Peyer's patch (tissue), 4 donors: ENCODE measurements at places on chromosomes 6 and 20.
A peak's percentile ranks its signal among the peaks of the same experiment; 100 is the strongest.

GRCh38 chr6:42354702-42355101 lies 97.0 kb downstream of the TRERF1 start:
- DNase-seq, result no peak

DNA sequence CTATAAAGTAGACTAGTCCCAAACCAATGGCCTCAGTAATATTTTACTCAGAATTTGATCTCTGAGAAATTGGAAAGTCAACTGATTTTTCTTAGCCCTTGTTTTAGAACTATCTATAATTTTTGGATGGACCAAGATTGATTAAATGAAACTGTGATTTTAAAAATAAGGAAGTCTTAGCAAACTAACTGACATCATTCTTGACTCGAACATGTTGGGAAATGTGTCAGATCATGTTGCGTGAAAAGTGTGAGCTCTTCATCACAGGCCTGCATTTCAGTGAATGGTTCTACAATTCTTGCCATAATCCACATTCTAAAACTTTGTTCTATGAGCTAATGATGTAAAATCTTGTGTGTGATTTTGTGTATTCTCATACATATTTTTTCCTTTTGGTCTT lies 11.0 kb downstream of the TNFAIP3 start:
- no peak for DNase-seq

GRCh38 chr6:11930240-11930639 lies 81.9 kb upstream of the HIVEP1 start:
- DNase-seq, result no peak

- DNase-seq, result no peak
Measured at GRCh38 chr20:38220587-38221118, 39.9 kb downstream of the KIAA1755 start.

DNA sequence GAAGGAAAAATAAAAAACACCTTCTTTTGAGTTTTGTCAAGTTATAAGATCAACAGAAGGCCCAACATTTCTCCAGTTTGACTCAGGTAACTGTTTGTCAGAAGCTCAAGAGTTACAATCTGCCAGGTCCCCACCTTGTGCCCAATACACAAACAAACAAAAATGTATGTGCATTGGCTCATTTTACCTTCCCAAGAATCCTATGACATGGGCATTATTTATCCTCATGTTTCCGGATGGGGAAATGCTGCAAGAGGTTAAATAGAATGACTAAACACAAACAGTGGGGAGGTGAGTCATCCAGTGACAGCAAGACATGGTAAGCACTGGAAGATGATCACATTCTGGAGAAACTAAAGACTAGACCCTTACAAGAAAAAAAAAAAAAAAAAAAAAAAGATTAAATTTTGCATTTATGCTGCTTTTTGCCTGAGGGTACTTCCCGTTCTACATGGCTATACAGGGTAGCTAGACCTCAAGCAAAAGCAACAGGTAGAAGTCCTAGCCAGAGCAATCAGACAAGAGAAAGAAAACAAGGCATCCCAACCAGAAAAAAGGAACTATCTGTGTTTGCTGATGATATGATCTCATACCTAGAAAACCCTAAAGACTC lies 23.6 kb upstream of the ANKRD60 start:
- no peak for DNase-seq

GRCh38 chr6:153063936-153064335 lies 61.4 kb upstream of the MTRF1L start:
- DNase-seq, result no peak

DNA sequence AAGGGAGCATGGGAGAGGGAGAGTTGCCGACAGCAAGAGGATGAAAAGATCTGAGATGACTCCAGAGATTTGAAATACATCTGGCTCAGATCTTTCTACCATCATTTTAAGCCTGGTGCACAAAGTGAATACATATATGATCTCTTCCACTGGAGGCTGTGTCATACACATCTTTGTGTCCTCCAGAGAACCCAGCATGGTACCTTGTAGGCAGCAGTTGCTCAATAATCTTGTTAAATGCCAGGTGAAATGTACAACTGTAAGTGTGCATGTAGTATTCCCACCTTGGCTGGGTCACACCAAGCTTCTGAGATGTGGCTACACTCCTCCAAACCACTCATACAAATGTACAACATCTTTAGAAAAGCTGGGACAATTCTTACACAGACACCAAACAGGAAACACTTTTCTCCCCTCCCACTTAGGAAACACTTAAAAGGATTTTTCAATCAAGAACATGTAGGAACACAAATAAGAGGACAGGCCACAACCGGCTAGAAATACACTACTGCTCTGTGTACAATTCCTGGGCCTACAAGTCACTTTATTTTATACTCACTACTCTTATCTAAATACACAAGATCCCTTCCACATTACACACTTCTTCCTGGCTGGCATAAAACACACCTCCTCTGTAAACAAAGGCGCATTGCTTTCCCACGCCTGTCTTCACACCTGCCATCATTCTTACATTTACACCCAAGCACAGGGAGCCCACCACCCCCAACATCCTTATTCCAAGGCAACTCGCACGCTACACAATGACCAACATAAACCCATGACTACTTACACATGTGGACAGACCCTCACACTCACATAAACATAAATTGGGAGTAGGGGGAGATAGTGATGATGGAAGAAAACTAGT lies 3.8 kb upstream of the IER3 start:
- DNase-seq, result no peak

DNA sequence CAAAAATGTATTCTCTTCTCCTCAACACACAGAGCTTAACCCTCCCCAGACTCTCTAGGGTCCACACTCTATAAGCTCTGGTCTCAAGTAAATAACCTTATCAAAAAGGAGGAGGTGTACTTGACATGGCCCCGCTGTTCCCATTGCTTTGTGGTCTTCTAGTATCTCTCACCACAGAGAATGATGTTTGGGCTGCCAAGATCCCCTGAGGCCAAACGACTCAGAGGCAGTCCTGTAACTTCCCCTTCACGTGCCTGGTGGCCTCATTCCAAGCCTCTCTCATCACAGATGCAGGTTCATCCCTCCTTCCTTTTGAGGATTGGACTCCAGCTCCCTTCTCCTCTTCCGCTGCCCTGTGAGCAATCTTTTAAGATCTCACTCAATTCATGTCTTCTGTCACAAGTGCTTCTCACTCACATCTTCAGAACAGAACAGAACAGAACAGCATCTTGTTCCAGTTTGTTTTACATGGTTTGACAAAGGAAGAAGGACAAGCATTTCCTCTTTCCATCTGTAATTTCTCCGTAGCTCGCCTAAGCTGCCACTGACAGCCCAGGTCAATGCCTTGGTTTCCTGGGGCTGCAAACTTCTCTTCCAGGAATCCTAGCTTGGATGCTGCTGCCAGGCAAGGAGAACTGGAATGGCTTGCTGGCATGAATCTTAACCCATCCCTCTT lies 541.5 kb downstream of the CD83 start:
- peak; percentile 67 for DNase-seq

- DNase-seq, result no peak
Measured at GRCh38 chr6:46251583-46252339, 81.0 kb upstream of the ENPP5 start.

GRCh38 chr6:135314543-135314942 lies 133.4 kb downstream of the MYB start:
- DNase-seq, result no peak

- no peak for DNase-seq
Measured at GRCh38 chr6:51844336-51844735, 243.1 kb downstream of the PKHD1 start.

DNA sequence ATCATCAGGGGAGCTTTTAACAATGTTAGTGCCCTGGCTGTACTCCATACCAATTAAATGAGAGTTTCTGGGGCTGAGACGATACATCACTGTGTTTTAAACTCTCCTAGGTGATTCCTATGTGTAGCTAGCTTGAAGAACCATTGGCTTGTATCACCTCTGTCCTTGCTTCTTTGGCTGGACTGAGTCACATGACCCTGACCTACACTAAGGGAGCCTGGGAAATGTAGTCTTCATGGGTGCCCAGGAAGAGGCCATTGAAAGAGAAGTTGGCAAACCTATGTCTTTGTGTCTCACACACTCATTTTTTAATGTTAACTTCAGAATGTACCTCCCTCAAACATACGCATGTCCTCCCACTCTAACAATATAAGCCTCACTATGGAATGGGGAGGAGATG lies 506.6 kb downstream of the DHX35 start:
- no peak for DNase-seq

GRCh38 chr6:170298688-170299087 lies 7.8 kb upstream of the DLL1 start:
- no peak for DNase-seq

DNA sequence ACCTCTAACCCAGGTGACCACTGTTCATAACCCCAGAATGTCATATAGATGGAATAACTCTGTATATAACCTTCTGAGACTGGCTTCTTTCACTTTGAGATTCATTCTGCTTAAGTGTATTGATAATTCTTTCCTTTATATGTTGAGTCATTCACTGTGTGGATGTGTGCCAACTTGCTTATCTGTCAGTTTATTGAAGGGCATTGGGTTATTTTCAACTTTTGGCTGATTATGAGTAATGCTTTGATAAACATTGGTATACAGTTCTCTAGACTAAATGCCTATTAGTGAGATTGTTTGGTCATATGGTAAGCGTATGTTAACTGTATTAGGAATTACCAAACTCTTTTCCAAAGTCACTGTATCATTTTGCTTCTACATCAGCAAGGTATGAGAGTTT lies 453.4 kb upstream of the SPTLC3 start:
- DNase-seq, result no peak

DNA sequence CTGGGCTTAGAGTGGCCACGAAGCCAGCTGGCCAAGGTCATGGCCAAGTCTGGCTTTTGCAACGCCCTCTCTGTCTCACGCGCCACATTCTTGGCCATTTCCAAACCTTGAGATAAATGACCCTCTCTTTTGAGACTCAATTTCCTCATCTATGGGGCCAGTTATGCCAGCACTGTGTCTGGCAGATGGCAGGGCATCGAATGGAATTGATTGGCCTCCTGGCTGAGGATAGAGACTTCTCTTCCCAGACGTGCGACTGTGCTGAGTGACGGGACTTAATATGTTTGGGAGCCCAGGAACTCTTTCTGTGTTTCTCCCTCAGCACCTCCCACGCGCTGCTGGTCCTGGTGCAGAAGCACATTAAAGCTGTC lies 7.6 kb downstream of the BPIFB2 start:
- no peak for DNase-seq

- peak; percentile 87 for DNase-seq
Measured at GRCh38 chr6:31814677-31815024, 432 bp downstream of the HSPA1L start.

GRCh38 chr6:34152042-34152524 lies 6.2 kb upstream of the GRM4 start:
- no peak for DNase-seq

DNA sequence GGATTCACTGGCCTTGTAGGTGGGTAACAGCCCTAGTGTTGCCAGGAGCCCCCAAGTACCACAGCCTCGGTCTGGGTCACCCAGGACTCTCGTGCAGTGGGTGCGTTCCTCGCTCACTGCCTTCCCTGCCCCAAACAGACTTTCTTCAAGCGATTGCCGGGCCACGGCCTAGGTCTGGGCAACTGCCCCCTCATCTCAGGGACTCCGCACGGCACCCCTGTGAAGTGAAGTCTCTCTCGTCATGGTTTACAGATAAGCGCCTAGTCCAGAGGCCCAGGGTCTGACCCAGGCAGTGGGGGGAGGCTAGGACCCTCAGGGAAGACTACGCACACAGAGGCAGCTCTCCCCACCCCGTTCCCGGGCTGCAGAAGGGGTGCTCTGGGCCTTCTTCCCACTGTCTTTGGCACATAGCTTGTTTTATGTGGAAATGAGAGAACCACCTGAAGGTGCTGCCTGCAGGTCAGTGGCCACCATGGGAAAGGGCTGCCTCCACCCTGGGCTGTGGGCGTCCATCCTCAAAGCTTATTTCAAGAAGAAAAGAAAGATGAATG lies 220.8 kb downstream of the ERMARD start:
- peak; percentile 41 for DNase-seq

DNA sequence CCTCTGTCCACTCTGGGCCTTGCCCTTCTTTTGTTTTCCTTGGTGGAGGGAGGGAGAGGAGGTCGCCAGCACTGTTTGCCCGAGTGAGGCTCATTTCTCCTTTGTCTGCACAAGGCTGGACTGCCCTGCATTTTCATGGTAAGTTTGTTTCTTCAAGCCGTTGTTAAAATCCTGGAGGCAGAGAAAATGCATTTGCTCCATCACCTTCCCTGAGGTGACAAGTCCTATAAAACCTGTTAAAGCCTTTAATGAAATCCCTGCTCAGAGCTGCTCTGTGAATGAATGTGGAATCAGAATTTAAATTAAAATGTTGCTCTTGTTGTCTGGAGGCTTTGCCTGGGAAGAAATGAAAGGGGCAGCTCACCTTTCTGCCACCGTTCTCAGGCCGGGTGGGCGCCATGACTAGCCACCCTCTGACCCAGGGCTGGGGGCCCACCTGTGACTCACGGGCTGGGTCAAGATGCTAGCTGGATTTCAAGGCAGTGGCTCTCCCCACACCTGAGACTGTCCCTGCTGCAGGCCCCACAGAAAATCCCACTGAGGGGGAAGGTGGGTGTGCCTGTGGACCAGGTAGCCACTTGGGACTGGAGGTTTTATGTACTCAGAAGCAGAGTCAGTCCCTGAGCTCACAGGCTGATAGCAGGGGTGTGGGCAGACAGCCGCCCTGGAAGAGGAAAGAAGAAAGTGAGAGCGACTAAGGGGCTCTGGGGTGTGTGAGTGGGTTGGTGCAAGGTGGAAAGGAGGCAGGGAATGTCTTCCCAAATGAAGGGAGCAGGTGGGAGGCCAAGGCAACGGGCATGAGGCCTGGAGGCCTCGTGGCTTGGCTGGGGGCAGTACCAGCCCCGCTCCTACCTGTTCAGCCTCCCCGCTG lies 24.0 kb upstream of the MYT1 start:
- no peak for DNase-seq

- DNase-seq, result no peak
Measured at GRCh38 chr6:131992557-131992956, 41.4 kb upstream of the CCN2 start.

DNA sequence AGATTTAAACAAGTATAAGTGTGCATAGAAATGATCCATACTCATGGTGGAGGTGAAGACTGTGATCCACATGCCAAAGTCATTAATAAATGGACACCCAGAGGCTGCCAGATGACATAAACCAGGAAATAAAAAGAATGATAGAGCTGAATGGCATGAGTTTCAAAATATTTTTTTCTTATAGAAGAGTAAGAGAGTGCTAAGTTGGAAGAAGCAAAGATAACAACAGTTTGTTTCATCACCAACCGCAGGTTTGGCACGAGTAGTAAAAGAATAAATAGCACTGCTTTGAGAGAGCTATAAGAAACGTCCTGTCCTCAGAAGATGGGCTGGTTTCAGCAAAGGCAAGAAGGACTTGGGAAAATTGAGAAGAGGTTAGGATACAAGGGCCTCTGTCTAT lies 246.9 kb downstream of the UBE3D start:
- DNase-seq, result no peak

DNA sequence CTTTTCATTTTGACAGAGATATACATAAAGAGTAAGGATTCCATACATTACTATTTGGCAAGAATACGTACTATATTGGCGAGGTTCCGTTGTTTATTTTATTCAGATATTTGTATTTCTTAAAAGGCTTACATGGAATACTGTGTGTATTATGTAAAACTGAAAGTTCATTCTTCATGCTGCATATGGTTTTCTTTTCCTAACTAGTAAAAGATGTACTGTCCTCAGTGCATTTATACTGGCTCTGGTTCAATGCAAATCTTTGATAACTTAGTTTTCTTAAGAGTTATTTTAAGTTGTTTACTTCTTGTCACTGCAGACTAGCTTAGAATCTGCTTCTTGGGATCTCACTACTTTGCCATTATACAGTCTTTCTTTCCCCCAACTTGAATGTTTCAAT lies 42.0 kb downstream of the ADGRB3 start:
- no peak for DNase-seq

- no peak for DNase-seq
Measured at GRCh38 chr6:8013763-8014162, 50.4 kb downstream of the BLOC1S5 start.

- no peak for DNase-seq
Measured at GRCh38 chr6:142322504-142323198, 20.8 kb downstream of the ADGRG6 start.
